Myometrial cell (primary cell): ENCODE measurements at places on chromosomes 3 and 15. TPM values are rescaled to one million over a fixed set of nuclear protein-coding genes. Genes with fewer than 3 reads are reported as not detected.

Gene NEK10
- 0.29 and 6.7 TPM in 2 replicates for total RNA-seq

Gene LRRC3B
- total RNA-seq = not detected in 2 replicates

Gene CRABP1
- not detected in 2 replicates for total RNA-seq

Gene PLCD1
- 21.6 and 22.9 TPM in 2 replicates for total RNA-seq

Gene GATM
- under 0.01 TPM in 1 of 2 replicates, not detected in the other for total RNA-seq

Gene C2CD4A
- not detected in 2 replicates for total RNA-seq

Gene IGSF11
- total RNA-seq = under 0.01 TPM in 1 of 2 replicates, not detected in the other

Gene SYNPR
- not detected in 2 replicates for total RNA-seq

Gene ILDR1
- total RNA-seq = 0.53 TPM in 1 of 2 replicates, not detected in the other

Gene HCLS1
- total RNA-seq = 2.3 and 3.7 TPM in 2 replicates

Gene SEMA6D
- 0.71 and 2.9 TPM in 2 replicates for total RNA-seq

Gene GPR27
- not detected in 2 replicates for total RNA-seq

Gene NOX5
- 0.29 and 0.71 TPM in 2 replicates for total RNA-seq

Gene TRAK1
- 18.7 and 21.1 TPM in 2 replicates for total RNA-seq

Gene FAM107A
- under 0.01 TPM in 1 of 2 replicates, not detected in the other for total RNA-seq

Gene CCR1
- under 0.01 and 0.29 TPM in 2 replicates for total RNA-seq

Gene ECT2
- 51.9 and 55.9 TPM in 2 replicates for total RNA-seq

Gene PATL2
- not detected in 2 replicates for total RNA-seq

Gene APOD
- total RNA-seq = 5.5 and 9.2 TPM in 2 replicates

Gene SLC22A13
- not detected in 2 replicates for total RNA-seq

Gene ZMYND10
- total RNA-seq = 1.7 and 3.0 TPM in 2 replicates

Gene PRKCD
- total RNA-seq = 4.8 and 4.9 TPM in 2 replicates

Gene MYH15
- total RNA-seq = not detected in 2 replicates

Gene C3orf22
- total RNA-seq = not detected in 2 replicates

Gene CPLX3
- not detected in 2 replicates for total RNA-seq

Gene SCN11A
- not detected in 2 replicates for total RNA-seq

Gene SNTN
- total RNA-seq = not detected in 2 replicates

Gene IGF1R
- total RNA-seq = 12.9 and 27.4 TPM in 2 replicates

Gene HRG
- not detected in 2 replicates for total RNA-seq

Gene ADCY5
- 0.53 TPM in 1 of 2 replicates, not detected in the other for total RNA-seq
